ENCODE measurements at places on chromosomes 4 and X.
A peak's percentile ranks its signal among the peaks of the same experiment; 100 is the strongest.

DNA sequence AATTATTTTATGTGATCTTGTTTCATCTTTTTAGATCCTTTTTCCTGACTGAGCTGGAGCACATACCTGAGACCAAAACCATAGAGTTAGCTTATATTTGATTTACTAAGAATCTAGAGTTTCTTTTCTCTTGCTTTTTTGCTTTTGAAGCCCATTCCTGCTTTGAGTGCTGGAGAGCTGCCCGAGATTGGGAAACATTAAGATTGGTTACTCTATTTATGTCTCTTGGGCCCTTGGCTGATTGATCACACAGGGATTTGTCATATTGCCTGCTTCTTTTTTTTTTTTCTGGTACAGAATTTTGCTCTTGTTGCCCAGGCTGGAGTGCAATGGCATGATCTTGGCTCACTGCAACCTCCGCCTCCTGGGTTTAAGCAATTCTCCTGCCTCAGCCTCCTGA is 73.9 kb downstream of the REPS2 start:
- no peak for DNase-seq

DNA sequence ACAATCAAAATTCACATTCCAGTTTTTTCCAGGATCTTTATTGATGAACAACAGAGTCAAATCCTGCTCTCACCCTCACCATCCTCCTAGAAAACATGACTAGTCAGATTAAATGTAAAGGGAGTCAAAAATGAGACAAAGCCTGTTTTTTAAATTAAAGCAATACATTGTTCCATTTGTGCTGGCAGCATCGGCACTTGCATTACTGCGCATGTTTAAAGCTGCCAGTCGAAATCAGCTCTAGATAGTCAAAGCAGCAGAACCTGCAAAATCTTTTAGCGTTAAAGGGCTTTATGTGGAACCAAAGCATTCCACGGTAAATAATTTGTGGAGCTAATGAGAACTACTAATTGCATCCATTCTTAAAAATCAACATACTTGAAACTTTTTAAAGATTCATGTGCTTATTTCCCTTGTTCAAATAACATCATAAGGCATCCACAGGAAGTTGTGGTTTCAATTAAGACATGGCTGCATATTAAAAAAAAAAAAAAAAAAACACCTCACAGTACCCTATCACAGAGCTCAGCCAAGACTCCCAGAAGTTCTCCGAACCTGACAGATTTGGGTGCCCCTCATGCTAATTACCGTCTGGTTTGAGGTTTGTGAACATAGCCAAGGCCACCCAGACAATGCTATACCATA is 82.2 kb downstream of the SH3KBP1 start:
- no peak for DNase-seq

DNA sequence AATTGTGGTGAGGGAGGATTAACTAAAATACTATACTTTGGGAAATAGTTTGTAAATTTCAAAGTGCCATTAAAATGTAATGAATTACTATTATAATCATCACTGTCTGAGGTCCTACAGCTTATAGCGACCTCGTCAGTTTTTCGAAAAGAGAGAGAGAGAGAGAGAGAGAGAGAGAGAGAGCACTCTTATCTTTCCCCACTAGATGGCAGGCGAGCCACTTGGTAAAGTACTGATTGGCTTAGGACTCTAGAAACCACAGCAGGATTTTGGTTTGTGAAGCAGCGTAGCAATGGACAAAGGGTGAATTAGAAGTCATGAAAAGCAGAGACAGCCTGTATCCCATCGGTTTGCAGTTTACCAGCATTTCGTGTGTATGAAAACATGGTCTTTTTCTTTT is 52.5 kb downstream of the LINC00632 start:
- DNase-seq = peak; percentile 71

DNA sequence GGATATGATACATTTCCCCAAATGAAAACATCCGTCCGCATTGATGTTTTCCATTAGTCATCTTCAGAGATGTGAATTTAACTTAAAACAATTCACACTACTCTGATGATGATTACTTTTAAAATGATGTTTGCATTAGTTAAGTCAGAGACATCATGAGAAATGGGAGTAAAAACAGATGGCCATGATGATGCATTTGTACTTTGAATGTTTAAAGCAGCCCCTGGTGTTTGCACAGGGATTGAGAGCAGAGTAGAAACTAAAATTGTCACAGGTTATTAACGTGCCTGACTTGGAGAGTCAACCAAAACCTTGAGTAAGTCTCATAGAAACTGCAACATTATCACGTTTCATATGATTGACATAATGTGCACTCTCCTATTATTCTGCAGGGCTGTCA is 117.2 kb downstream of the CFAP299 start:
- no peak for DNase-seq

DNA sequence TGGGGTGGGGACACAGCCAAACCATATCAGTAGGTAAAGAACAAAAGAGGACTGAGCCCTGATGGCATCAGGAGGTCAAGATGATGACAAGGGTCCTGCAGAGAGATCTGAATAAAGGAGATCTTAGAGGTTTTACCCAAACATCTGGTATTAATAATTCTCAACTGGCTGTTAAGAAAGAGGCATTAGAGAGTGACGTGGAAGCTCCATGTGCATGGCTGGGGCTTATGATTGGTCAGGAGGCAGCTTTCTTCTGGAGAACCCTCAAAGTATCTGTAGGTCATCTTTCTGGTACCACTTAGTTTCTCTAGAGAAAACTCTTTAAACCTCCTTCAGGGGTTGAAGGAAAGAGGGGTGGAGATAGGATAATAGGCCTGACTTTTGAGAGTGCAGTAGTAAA is 18.7 kb downstream of the MGST2 start:
- DNase-seq = no peak

- DNase-seq = no peak
These were observed 169.4 kb upstream of the TEX13C start for GRCh38 chrX:125150231-125150630.

DNA sequence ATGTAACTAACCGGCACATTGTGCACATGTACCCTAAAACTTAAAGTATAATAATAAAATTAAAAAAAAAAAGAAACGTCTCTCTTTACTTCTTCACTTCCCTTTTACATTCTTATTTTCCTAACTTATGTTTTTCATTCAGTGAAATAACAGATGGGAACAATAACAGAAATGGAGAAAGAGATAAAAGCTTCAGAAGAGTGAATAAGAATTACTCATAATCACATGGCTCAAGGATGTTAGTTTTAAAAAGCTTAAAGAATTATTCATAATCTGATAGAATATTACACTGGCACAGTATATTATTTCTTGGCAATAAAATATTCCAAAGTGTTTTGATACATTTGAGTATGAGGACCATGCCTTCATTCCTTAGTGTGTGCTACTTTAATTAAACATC is 175.6 kb downstream of the COL25A1 start:
- DNase-seq = no peak

- no peak for DNase-seq
These were observed 24.2 kb downstream of the CNKSR2 start for GRCh38 chrX:21398426-21398825.

GRCh38 chr4:112031712-112032328 is 113.4 kb upstream of the FAM241A start:
- peak; percentile 41 for DNase-seq
